ENCODE measurements at places on chromosomes 6 and 20. TPM values are rescaled to one million over a fixed set of nuclear protein-coding genes. Genes with fewer than 3 reads are reported as not detected.

DNA sequence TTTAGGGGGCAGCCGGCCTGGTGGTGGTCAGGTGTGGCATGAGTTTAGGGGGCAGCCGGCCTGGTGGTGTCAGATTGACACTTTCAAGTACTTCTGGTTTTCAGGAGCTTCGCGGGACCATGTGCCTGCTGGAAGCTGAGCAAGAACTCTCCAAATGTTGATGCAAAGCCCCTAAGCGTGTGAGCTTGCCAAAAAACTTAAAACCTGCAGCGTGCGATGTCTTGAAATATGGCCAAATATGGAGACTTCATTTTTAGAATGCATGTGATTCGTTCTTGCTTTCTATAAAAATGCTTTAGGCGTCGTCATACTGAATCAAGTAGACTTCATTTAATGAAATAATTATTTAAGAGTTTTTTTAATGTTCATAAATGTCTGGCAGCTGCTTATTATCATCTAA, 149.4 kb downstream of the SMOC2 start:
- no peak for DNase-seq

Gene PLA2G7
- 3.1 TPM for total RNA-seq

Gene SCRT2
- 2.5 TPM for total RNA-seq

Gene CGA
- not detected for total RNA-seq
